ENCODE measurements at places on chromosomes 1 and 21. TPM values are rescaled to one million over a fixed set of nuclear protein-coding genes. Genes with fewer than 3 reads are reported as not detected.
A peak's percentile ranks its signal among the peaks of the same experiment; 100 is the strongest.

SLC26A9 gene
- total RNA-seq: not detected

FBLIM1 gene
- not detected for total RNA-seq

DNA sequence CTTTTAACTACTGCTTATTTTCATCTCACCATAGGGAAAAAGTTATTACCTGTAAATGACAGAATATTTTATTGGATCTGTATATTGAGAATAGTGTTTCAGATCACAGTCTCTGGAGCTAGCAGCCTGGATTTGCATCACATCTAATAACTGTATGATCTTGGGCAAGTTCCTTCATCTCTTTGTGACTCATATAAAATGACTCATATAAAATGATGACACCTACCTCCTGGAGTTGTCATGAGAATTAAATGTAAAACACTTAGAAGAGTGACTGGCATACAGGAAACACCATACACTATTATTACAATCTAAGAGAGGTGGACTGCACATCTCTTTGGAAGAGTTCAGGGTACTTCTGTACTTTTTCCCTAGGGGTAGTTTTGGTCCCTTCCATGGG is 421.3 kb downstream of the NEGR1 start:
- no peak for DNase-seq

- DNase-seq: no peak
Measured at GRCh38 chr1:1437904-1438376, 2.5 kb downstream of the VWA1 start.

DNA sequence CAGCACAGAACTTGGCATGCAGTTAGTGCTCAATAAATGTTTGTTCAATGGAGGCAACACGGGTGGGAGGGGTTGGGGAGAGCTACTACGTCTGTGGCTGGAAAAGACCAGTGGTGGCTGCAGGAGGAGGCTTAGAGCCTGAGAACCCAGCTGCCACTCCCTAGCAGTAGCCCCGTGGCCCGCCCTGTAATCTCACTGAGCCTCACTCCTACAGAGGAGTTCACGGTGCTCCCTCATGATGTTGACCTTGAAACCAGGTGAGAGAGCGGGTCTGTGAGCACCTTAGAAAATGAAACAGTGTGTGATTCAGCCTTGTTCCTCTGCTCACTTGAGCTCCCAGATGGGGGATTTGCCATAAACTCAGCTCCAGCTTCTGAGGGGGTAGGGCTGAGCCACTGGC is 299.6 kb downstream of the NPHP4 start:
- DNase-seq: no peak

DNA sequence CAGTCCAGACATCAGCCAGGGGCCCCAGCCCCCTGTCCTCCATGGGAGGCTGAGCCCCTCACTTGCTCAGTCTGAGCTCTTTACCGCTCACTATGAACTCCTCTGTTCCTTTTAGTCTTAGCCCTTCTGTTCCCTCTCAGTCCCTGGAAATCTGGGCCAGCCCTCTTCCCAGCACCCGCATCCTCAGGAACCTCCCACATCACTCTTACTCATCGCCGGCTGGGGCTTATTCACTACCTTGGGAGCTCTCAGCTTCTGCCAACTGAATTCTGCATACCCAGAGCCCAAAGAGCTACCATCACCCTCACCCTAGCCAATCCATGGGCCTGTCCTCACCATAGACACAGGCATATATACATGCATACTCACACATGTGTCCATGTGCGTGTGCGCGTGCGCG is 11.5 kb downstream of the KNCN start:
- no peak for DNase-seq

DNA sequence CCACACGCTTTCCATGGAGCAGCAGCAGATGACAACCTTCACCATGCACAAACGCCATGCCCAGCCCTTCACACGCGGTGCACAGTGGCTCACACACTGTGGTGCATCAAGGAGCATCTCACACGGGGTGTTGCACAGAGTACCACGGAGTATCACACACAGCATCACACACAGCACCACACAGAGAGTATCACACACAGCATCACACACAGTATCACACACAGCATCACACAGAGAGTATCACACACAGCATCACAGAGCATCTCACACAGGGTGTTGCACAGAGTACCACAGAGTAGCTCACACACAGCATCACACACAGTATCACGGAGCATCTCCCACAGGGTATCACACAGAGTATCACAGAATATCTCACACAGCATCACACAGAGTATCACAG is 122.2 kb upstream of the RAB4A start:
- DNase-seq: no peak

DNA sequence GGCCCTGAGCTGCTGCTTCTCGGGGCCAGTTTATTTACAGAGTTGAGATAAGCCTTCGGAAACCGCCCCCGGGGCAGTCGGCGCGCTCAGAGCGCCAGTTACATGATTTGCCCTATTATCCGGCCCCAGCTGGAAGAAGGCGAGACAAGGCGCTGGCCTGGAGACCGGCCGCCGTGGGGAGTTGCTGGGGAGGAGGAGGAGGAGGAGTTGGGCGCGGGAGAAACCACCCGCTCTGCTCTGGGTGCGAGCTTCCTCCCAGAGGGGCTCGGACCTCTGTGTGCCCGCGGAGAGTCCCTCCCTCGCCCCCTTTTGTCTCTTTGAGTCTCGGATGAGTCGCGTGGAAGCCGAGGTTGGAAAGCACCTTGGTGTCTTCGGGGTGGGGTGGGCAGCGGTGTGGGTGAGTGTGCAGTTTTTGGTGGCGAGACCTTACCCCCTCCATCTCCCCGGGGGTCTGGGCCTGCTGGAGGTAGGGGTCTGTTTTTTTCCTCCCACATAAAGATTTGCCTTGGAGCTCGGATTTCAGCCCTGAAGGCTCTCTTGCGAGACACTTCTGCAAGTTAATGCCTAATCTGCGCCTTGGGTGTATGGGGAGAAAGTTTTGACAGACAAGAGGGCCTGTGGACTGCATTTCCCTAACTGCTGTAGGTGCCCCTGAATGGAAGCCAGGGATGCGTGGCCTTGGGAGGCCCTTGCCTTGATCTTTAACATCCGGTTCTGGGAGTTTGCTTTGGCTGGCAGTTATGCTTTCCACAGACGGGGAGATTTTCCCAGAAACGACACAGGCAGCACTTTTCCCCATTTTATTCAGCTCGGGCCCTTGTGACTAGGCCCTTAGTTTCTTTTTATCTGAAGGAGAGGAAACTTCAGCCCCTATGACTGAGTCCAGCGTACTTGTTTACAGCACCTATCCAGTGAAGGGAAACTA is 80.0 kb downstream of the NDUFS5 start:
- peak; percentile 29 for DNase-seq

GRCh38 chr1:61746813-61747212 is 4.5 kb downstream of the PATJ start:
- DNase-seq: no peak

GRCh38 chr1:57109883-57110282 is 144.1 kb upstream of the C8B start:
- no peak for DNase-seq

DNA sequence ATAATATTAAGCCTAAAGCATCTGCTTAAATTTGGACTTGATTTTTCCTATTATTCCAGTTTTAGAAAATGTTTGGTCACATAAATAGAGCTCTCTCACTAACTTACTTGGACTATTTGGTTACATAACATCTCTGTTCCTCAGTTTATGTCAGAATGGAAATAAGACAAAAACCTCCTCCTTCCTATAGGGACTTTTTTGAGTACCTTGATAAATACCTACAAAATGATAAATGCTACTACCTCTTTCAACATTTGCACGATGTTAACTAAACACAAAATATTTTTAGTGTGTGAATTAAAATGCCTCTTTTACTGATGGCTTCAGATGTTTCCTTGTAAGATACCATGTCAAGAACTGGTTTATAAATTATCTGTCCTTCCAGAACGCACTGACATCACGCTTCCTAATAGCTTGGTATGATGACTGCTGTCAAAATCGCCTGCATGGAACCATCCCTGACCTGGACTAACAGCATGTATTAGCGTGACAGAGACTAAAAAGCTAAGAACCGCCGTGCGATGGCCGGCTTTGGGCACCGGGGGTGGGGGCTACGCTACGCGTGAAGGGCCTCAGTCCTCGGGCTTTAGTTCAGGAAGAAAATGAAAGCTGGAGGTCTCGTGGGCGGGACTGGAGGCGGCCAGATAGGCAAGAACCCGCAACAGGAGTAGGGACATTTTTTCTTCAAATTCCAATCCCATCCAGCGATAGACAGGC is 133.2 kb upstream of the BARHL2 start:
- no peak for DNase-seq

DNA sequence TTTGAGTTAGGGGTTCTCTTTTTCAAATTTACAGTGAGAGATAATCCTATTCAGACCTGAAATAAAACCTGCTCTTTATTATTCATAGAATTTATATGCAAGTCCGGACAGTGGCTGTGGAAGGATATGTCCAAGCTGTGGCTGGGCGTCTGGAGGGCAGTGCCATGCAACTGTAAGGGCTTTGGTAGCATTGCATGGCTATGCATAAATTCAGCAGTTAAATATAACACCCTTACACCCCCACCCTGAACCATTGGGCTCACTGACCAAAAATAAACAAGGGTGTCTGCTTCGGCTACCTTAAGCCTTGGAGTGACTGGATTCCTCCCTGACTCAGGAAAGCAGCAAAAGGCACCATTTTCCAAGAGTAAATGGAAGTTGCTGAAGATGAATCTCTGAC is 5.4 kb downstream of the CHTOP start:
- no peak for DNase-seq

DNA sequence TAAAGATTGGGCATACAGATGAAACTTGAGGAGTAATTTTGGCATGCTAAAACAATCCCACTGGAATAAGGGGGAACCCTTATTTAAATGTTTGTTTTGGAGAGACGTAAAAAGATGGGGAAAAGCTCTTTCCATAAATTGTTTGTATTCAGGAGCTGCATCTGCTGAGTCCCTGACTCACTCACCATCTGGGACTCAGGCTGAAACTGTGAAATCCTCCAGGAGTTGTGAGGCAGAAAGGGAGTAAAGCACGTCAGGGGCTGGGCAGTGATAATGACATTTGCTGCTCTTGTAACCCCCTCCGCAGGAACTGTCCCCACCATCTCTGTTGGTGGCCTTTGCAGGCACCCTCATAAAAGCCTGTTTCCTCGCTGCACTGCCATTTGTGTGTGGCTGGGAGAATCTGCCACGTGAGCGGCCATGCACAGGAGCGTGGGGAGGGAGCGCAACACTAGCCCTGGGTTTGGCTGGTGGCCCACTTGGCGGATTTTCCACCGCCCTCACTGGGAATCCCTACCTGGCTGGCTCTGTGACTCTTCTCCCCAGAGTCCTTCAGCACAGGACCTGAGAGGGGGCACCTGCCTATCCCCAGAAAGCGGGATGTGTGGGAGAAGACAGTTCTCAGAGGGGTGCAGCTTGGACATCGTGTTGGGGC is 45.3 kb downstream of the ZSCAN20 start:
- DNase-seq: no peak

GRCh38 chr1:214677945-214678344 is 75.0 kb downstream of the CENPF start:
- no peak for DNase-seq

DNA sequence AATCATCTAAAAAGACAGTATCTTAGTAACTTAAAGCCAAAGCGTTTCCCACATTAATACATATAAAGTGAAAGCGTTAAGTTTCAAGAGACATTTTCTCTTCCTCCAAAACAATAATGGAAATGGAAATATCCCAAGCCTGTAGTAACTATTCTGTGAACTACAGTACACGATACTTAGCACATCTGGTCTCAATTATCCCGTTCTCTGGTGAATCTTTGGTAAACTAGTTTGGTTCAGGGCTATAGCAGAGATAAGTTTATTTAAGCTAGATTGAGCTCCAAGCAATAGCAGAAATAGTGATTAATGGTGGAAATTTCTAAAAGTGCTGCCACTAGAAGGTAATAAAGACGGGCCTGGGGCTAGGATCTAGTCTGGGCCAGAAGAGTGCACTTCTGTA is 55.2 kb downstream of the PCNX2 start:
- DNase-seq: no peak

DNA sequence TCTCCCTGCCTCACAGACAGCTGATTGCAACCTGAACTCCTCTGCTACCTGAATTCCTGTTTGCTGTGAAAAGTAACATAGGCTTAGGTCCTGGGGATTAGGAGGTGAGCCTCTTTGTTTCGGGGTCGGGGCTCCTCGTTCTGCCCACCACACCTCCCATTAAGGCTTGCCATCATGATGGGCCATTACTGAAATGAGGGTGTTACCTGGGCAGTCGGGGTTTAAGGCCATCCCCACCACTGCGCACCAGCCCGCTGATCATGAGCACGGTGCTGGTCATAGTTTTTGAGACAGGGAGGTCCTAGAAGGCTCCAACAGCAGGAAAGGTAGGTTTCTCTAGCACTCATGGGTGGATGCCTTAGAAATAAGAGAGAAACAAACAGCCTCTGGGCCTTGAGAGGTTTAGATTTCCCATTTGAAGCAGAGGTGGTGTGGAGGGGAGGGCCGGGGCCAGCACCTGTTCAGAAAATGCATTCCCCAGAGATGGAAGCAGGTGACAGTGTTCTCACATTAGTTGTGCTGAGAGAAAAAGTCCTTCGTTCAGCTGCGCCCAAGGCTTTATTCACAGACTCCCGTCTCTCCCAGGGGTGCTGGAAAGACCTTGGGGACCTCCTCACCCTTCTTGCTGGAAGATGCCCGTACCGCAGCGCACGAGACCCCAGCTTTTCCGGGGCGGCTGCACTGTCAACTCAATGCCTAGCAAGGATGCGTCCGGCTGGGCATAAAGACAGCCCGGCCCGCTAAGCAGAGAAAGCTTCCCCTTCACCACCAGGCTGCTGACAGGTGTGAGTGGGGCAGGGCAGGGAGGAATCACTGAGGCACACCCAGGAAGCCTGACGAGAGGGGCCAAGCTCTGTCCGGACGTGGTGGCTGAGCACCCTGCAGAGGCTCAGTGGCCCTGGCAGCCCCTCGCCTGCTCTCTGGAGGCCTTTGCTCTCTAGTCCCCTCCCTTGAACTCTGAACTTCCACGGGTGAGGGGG is 125.5 kb downstream of the PGBD5 start:
- DNase-seq: no peak

DNA sequence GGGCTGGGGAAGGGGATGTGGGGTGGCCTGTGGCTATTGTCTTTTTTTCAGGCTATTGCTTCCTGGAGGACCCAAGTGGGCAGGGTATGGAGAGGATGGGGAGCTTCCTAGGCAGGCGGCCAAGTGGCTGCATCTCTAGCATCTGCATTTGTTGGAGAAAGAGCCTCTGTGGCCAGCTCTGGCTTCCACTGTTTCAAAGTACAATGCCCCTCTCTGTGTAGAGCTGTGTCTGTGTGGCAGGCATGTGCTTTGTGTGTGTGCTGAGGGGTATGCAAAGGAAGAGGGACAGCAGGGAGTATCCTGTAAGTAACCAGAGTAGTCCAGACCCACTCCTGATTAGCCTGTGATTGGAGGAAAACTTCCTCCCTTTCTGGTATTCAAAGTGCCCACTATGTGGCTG is 40.6 kb downstream of the KCNA2 start:
- no peak for DNase-seq

DNA sequence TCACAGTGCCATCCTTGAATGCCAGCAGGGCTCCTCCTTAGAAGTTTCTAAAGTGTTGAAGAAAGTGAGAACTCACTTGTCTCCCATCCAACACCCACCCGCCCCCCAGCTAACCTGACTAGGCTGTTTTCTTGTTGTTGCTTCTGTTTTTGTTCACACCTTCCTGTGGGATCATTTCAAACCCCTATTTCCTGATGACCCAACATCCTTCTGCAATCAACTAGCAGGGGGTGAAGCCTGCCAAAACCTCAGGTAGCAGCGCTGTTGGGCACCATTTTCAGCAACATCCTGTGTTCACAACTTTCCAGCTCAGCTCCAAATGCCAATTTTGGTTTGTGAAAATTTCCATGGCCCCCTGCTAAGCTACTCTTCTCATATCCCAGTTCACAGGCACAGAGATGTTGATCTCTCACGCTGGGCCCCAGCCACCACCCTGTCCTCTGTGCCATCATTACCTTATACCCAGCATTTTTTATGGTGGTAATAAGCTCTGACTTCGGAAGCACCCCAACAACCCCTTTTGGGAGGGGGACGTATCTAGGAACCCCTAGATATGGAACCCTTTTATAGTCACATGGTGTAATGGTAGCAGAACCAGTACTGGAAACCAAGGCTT is 41.4 kb downstream of the CDC7 start:
- DNase-seq: no peak

Measured in activated CD8-positive, alpha-beta T cell treated with anti-CD3 and anti-CD28 coated beads, Interleukin-2, amount 10 ng/mL, durations not matched to agents 7 days and 5 days (primary cell).